ENCODE measurements at places on chromosomes 6 and 20.
A peak's percentile ranks its signal among the peaks of the same experiment; 100 is the strongest.

- DNase-seq = no peak
Observed at GRCh38 chr6:36728289-36729160, 30.9 kb downstream of the RAB44 start.

- DNase-seq = no peak
Observed at GRCh38 chr6:38146734-38147027, 327.2 kb downstream of the ZFAND3 start.

DNA sequence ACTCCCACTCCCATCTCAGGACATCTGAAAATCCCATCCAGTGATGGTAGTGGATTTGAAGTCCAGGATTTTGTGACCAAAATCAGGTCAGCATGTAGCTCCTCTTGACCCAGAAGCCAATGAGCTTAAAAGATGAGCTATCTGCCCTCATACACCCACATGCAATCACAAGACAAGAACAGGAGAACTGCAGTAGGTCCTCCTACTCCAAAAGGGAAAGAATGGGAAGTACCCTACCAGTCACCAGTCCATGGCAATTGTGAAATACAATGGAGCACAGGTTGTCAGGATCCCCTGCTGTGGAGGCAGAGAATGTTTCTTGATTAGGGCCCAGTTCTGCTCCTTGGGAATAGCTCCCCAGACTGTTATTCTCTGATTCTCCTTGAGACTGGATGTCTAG, 347.3 kb upstream of the CNR1 start:
- no peak for DNase-seq

DNA sequence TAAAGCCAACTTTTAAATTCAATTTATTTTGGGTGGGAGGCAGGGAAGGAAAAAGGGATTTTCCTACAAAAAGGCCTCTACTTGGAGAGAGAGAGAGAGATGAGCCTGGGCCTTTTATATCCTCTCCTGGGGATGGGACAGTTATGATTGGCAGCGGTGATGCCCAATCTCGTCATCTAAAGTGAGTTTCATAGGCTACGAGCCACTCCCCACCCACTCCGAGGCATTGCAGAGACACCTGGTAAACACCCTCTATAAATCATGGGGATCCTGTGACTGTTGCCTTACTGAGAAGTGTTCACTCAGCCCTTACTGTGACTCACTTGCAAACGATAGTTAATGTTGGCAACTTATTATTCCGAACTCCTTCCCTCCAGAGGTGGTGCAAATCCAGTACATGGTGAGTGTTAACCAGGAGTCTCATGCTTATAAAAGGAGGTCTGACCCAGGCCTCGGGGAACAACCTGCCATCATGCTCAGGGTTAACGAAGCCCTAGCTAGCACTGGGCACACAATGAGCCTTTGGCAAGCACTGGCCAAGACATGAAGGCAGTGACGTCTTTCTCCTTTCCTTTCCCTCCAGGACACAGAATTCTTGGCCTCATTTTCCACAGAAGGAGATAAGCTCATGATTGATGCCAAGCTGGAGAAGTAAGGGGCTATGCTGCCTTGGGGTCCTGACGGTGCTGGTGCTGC, 20.5 kb downstream of the BPIFB4 start:
- DNase-seq = no peak

DNA sequence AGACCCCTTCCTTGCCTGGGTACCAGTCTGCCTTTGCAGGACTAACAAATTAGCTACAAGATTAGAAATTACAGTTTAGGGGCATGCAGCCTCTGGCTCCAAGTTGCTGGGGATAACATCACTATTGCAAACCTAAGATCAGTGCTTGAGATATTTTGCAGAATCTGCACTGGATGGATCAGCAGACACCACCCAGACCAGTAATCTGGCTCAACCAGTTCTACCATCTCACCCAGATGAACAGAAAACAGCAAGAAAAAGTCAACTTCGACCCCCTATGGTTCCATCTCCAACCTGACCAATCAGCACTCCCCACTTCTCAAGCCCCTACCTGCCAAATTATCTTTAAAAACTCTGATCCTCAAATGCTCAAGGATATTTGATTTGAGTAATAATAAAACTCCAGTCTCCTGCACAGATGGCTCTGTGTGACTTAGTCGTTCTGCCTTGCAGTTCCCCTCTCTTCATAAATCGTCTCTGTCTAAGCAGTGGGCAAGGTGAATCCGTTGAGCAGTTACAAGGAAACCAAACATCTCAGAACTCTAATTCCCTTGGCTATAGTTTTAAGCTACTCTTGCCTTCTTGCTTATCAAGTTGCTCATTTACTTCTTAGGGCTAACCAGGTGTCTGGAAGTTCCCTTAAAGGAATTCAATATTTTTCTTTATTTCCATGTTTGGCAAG, 16.1 kb upstream of the LMBRD1 start:
- no peak for DNase-seq

GRCh38 chr6:70413992-70414494, 735 bp downstream of the FAM135A start:
- DNase-seq = peak; percentile 33

GRCh38 chr6:26202811-26203583, 115.8 kb downstream of the HFE start:
- no peak for DNase-seq

- no peak for DNase-seq
Observed at GRCh38 chr6:86685230-86685797, 252.0 kb upstream of the HTR1E start.

GRCh38 chr6:152301021-152301764, 336.0 kb downstream of the SYNE1 start:
- DNase-seq = no peak

- peak; percentile 14 for DNase-seq
Observed at GRCh38 chr6:7974938-7975763, 64.6 kb upstream of the TXNDC5 start.

DNA sequence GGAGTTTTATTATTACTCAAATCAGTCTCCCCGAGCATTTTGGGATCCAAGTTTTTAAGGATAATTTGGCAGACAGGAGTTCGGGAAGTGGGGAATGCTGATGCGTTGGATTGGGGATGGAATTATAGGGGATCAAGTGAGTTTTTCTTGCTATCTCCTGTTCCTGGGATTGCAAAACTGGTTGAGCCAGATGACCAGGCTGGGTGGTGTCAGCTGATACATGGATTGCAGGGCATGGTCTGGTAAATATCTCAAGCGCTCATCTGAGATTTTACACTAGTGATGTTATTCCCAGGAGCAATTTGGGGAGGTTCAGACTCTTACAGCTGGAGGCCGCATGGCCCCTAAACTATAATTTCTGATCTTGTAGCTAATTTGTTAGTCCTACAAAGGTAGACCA, 54.7 kb downstream of the ENPP1 start:
- no peak for DNase-seq

GRCh38 chr6:123434186-123434585, 202.6 kb downstream of the TRDN start:
- DNase-seq = no peak

- no peak for DNase-seq
Observed at GRCh38 chr20:31823360-31824124, 4.4 kb downstream of the MYLK2 start.

DNA sequence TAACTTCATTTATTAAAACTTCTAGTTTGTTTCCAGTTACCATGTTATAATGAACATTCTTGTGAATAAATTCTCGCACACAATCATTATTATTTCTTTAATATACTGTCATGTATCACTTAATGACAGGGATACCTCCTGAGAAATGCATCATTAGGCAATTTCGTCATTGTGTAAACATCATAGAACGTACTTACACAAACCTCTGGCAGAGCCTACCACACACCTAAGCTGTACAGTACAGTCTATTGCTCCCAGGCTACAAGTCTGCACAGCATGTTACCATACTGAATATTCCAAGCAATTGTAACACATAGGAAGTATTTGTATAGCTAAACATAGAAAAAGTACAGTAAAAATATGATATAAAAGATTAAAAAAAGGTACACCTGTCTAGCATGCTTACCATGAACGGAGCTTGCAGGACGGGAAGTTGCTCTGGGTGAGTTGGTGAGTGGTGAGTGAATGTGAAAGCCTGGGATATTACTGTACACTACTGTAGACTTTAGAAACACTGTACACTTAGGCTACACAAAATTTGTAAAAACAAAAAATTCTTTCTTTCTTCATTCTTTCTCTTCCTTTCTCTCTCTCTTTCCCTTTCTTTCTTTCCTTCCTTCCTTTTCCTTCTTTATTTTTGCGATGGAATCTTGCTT, 268.2 kb upstream of the SOX4 start:
- no peak for DNase-seq

GRCh38 chr20:36861625-36861874, 14.4 kb upstream of the TLDC2 start:
- DNase-seq = no peak

DNA sequence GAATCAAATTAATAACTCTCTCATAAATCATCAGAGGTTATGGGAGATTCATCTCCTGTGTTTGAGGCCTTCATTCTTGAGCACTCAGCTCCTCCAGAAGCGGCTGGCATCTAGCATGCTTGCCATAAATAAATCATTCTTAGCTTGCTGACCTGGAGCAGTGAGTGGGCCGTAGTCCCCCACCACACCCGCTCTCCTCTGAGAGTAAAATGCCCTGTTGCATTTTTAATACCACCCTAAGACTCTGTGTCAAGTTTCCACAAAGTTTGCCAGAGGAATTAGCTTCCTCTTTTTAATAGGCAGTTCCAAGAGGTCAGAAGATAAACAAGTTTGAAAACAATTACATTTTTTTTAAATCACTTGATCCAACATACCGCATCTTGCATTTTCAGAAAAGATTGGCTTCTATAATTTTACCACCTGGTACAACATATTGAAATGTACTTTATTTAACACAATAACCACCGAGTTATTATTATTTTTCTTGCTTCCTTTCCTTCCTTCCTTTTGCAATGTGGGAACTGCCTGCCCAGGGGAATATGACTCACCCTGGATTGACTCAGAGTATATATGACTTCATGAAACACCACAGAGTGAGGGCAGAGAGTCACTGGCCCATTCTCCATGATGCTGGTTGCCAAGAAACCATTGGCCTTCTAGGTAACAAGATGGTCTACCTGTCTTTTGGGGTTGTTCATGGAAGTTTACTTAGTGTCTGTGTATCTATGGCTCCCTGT, 29.4 kb upstream of the CLIC5 start:
- DNase-seq = no peak

DNA sequence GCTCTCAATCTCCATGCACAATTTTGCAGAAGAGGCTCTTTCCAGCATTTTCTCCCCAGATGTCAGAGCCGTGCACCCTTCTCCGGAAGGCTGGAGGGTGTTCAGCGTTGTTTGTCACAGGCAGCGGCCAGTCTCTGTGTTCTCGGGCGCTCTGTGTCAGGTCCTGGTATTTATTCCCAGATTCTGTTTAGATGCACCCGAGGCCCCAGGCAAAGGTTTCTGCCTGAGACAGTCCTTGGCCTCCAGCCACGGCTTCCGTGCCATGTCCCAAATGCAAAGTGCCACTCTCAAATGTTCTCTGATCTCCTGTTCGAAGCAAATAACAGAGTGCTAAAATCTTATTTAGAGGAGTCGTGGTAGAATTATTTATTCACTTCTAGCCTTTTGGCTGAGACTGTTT, 140.3 kb upstream of the AGPAT4 start:
- DNase-seq = no peak

DNA sequence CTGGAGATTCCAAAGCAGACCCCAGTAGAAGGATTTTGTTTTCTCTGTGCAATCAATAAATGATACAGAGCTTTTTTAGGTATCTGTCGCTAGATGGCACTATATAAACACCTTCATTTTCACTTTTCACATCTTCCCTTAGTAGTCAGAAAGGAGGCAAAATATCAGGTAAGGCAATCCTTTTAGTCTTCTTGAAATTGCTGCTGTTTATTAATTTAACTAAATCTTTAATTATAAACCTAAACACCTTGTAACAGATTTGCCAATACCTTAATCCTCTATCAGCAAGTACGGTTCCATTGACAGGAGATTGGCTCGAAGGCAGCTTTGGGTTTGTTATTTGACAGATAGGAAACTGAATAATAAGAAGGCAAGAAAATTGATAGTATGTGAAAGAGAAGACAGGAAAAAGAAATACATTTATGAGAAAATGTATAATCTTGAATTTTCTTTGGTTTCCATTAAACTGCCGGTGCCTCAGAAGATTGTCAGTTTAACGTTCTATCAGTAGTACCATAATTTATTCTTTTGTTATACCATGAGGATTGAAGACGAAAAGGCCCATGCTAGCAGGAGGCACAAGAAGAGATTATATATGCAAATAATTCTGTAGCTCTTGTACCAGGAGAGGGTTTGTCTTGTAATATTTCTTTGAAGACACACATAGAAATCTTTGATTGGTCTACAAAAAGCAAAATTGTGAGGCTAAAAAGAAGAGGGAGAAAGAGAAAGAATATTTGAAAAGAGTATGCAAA, 23.5 kb upstream of the IBTK start:
- DNase-seq = no peak

DNA sequence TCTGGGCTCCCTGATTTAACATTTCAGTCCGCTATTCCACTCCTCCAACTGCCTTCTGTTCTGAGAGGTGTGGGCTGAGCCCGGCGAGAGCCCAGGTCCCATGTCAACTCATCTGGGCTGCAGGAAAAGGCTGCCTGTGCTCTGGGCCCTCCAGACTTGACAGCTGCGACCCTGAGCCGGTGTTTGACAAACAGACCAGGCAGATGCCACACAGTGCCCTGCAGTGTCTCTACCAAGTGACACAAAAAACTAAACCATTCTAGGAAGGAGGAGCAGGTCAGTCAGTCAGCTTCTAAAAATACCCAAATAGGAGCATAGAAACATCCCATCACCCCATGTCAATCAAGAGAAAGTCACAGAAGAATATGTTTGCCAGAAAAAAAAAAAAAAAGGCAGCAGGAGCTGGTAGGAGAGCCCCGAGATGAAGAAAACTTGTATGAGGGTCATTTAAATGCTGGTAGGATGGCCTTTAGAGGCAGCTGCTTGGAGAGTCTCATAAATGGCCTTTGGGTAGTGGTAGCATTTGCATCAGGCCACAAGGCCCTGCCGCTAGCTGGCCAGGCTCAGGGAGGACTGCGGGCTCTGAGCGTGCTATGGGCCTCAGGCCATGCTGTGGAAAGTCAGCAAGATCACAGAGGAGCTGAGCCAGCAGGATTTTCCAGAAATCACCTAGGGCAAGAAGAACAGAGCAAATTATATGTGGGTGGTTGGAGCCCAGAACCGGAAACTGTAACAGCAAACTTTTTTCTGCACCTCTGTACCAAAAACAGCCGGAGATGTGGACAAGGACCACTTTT, 36.6 kb upstream of the GFOD1 start:
- DNase-seq = no peak

- no peak for DNase-seq
Observed at GRCh38 chr6:128095362-128095761, 194.5 kb upstream of the THEMIS start.

DNA sequence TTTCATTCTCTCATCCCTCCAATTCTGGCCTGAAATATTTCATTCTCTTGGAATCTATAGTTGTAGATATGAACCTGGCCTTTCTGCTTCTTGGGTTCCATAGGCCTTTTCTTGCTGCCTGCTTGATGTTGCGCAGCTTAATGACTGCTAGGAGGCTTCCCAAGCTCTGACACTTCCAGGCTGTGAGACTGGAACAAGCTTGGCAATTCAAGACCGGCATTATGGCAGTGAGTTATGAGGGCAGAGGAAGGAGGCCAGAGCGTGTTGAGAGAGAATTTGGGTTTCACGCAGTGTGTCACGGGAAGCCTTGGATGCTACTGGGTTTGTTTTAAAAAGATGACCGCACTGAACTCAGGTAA, 948 bp upstream of the DNAJC5 start:
- DNase-seq = no peak
